Tongue (tissue), 3 donors: ENCODE measurements at places on chromosomes 12 and 14. TPM values are rescaled to one million over a fixed set of nuclear protein-coding genes. Genes with fewer than 3 reads are reported as not detected.

GRCh38 chr14:22668417-22668816, 24.3 kb upstream of the OR6J1 start:
- no peak for DNase-seq

DNA sequence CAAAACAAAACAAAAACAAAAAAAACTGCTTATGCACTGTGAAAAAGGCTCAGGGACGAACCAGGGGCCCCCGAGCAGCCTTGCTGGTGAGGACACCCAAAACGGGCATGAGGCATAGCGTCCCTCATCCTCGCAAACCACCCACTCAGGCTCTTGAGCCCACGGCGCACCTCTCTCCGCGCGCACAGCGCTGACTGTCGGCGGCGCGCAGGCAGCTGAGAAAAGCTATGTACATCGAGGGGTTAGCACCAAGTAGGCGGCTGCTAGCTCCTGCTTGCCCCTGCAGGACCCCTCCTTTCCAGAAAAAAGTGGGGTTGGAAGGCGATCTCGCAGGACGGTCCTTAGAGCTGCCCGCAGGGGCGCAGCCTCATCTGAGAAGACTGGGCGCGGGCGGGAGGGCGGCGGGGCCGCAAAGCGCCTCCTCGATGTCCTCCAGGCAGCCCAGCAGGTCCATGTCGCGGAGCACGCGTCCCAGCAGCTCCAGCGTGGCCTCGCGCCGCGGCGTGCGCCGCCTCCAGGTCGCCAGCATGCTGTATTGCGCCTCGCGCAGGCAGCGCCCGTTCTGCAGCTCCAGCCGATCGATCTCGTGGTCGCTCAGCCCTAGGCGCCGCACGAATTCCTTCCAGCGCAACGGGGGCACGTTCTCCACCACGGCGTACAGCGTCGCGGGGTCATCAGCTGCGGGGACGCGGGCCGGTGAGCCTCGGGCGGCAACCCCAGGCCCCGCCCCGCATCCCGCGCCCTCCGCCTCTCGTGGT, 12.8 kb downstream of the TNFRSF1A start:
- DNase-seq = no peak

DNA sequence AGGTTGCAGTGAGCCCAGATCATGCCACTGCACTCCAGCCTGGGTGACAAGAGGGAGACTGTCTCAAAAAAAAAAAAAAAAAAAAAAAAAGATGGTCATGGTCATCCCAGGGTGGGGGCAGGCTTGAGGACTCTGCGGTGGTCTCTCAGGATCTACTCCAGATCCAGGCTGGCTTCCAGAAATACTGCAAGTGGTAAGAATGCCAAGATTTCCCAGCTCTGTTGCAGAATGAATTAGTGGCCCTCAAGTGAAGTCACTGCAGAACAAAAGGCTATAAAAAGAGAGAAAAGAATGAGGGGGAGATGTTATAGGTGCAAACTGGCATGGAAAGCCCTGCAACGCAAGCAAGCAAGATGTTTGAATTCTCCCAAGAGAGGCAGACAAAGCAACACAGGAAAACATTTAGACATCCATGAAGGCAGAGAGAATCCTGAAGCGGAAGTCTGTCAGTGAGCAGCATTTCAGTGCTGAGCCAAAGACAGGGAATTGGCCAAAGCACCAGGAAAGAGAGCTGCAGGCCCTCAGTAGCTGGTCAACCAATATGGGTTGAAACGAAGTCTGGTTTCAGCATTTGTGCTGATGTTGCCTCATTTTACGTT, 31.9 kb upstream of the ETFBKMT start:
- DNase-seq = peak; percentile 65

DNA sequence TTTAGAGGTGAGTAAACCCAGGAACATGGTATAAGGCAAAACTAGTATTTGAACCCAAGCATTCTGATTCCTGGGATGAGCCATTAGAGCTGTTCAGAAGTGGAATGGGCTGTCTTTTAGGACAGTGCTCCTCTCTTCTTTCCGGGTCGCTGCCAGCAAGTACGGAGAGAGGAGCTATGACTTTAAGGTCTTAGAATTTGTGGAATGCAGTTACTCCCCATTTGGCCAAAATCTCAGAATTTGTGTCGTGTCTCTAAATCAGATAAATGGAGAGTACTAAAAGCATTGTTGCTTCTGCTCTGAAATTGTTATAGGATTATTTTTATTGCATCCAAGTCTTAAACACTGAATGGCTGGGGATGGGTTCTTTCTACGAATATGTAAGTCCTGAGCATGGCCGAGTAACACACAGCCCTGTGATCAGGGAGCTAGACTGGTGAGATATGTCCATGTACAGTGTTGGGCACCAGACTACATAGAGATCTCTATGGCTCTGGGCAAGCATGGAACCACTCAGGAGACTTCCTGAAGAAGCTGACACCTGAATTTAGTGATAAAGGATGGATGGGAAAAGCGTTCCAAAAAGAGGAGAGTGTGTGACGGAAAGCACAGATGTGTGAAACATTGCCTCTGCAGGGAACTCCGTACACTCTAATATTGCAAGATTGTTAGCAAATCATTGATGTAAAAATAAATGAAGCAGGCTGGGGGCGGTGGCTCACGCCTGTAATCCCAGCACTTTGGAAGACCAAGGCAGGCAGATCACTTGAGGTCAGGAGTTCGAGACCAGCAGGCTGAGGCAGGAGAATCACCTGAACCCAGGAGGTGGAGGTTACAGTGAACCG, 184.7 kb downstream of the SRGAP1 start:
- no peak for DNase-seq

- peak; percentile 75 for DNase-seq
Observed at GRCh38 chr14:63045234-63045611, at the start of gene KCNH5. Gene KCNH5 (minus strand): TSS chr14:63045458. CDS start chr14:63045186, 272 bp downstream.

DNA sequence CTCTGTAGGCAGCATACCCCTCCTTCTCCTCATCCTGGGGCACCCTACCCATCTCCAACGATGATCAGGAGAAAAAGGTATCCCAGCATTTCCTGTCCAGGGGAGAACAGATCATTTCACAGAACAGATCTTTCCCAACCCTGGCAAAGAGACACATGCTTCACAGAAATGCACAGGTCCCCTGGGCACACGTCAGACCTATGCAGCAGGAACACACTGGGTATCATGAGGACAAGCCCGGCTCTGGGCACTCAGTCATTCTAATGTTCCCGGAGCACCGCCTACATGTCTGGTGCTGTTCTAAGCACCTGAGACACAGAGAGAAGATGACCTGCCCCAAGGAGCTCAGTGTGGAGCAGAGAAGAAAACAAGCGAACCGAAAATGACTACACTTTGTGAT, 56.2 kb downstream of the ACTN1 start:
- no peak for DNase-seq

- DNase-seq = no peak
Observed at GRCh38 chr14:51318813-51319597, 79.0 kb downstream of the TMX1 start.

DNA sequence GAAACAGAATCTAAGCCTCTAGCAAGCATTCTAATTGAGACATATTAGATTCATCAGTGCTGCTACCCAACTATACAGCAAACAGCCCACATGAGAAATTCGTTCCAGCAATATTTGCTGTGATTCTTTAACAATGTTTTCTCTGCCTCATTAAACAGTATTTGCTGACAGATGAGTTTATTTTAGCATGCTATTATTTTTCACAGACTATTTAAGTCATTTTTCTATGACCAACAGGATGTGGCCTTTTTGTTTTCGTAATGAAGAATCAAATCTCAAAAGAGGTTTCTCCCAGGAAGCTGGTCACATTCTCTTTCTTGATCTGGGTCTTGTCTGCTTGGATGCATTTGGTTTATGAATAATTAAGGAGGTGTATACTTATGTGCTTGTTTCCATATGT, 23.2 kb upstream of the SERPINA12 start:
- DNase-seq = no peak

GRCh38 chr12:53096089-53096741, 1.3 kb upstream of the IGFBP6 start:
- DNase-seq = peak; percentile 75

DNA sequence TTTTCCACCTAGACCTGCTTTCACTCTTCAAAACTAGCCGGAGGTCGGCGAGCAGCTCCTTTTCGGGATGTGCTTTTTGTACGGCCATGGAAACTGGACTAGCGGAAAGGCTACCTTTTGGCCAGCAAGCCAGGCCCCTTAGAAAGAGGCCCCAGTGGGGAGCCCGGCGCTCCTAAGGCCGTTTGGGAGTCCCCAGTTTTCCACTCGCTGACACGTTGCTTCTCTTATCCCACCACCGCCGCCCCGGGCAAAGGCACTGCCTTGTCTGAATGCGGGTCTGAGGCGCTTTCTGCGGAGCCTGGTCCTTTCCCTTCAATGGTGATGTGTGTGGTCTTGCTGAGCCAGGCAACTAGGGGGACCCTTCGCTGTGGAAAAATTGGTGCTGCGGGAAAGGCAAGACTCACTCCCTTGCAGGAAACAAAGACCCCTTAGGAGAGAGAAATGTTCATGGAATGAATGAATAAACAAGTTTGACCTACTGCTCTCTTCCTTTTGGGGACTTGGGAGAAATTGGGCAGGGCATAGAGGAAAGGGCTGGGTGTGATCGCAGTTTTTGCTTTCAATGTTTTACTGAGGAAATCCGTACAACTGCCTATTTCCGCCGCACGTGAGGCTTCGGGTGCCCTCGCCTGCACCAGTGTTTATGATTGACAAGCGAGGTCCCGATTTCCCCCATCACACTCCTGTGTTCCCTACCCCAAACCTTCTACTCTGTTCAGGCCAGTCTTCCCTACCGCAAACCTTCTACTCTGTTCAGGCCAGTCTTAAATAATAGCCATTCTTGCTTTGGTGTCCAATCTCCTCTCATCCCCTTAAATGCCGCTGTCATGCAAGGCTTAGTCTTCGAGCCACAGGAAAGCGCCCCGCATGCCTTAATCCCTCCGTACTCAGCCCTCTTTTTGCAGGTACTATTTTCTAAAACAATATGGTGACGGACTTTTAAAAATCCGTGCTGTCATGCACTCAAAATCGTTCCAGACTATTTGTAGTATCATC, 1.0 kb upstream of the SLC38A2 start:
- peak; percentile 79 for DNase-seq

DNA sequence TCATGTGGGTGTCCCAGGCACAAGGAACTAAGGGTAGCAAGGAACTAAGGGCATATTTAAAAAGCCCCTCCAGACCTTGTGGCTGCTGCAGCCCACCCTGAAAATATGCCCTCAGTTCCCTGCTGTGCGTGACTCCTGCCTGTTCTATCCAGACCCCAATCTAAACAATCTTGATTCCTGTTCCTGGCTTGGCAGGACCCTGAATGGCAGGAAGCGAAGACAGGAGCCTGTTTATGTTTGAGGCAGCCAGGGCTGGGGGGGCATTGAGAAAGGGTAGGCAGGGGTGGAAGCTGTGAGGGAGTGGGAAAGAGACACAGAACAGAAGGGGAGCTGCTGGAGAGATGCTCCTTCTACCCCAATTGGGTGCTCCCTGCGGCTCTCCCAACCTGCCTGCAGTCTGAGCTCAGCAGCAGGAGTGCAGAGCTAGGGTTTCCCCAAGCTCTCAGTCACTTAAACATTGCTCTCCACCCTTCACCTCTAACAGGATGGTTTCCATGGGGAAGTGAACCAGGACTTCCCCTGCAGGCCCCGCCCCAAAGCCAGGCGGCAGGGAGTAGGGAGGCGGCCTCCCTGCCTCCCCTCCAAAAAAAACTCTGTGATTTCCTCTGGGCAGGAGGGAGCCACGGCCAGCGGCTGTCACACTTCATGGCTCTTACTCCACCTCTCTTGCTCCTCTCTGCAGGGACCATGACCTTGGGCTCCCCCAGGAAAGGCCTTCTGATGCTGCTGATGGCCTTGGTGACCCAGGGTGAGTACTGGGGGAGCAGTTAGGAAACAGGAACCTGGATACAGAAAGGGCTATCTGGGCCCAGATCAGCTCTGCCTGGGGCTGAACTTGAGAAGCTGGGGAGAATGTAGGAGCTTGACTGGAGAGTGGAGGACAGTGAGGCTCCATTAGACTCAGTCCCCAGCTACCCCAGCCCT, 4.7 kb downstream of the ACVRL1 start:
- DNase-seq = no peak

DNA sequence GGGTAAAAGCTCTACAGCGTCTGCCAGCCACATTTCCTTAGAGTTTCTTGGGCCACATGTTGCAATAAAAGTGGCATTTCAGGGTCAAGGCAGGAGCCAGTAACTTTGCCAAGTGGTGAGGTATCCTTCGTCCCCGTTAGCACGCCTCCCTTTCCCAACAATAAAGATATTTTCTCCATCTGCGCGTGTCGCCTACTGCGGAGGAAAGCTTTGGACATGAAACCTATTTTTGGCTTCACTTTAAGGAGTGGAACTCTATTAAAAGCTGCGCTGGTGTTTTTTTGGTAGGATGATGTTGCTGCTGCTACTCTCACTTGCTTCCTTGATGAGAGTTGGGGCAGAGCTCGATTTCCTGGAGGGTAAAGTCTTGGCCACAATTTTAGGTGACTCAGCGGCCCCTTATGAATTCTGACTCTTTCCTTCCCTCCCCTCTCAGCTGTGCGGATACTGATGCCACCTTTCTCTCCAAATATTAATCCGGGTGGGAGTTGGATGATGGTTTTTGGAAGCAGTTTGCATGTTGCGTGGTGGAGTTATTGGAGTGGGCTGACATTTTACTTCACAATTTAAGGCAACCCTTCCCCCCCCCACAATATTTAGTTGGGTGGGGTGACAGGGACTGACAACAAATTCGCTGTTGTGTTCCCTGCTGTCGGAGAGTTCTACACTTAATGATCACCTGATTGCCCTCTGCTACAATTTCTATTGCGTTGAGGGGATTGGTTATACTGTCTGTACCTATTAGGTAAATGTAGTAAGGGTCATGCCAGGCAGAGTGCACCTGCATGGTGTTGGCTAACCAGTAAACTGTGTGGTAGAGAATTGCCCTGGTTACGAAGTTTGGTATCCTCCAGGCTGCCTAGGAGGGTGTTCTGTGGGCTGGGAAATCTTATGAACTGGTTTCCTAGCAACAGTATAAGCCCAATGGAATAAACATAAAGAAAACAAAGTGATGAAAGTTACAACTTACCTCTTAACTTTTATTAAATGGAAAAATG, 1.1 kb downstream of the CCDC91 start:
- peak; percentile 56 for DNase-seq

GRCh38 chr14:86654558-86655184, 1124.7 kb downstream of the FLRT2 start:
- DNase-seq = peak; percentile 25

GRCh38 chr12:130576371-130576816, 139.7 kb downstream of the RIMBP2 start:
- DNase-seq = peak; percentile 17

DNA sequence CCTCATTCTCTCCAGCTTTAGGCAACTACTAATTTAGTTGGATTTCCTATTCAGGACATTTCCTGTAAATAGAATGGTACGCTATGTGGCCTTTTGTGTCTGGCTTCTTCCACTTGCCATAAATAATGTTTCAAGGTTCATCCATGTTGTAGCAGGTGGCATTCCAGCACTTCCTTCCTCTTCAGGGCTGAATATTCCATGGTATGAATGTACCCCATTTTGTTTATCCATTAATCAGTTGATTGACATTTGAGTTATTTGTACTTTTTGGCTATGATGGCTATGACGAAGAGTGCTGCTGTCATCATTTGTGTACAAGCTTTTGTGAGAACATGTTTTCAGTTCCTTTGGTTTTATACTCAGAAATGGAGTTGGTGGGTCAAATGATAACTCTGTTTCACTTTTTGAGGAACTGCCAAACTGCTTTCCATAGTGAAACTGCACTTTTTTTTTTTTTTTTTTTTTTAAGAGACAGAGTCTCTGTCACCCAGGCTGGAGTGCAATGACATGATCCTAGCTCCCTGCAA, 6.5 kb upstream of the CDK2AP1 start:
- DNase-seq = no peak

TSHR gene
- total RNA-seq = 1.7 TPM

CEBPE gene
- total RNA-seq = not detected

MAP4K5 gene
- total RNA-seq = 128 TPM

KRT78 gene
- total RNA-seq = 64.7 TPM

IL23A gene
- not detected for total RNA-seq

CLMN gene
- 8.5 TPM for total RNA-seq

SYNE3 gene
- 15.2 TPM for total RNA-seq

OTX2 gene
- total RNA-seq = 0.10 TPM

AVPR1A gene
- 27.1 TPM for total RNA-seq
